ENCODE measurements at places on chromosomes 11 and 22.

- DNase-seq: no peak
Observed at GRCh38 chr11:58466293-58466692, 24.3 kb upstream of the OR5B12 start.

- no peak for DNase-seq
Observed at GRCh38 chr22:43897751-43898261, 6.0 kb upstream of the PNPLA5 start.

DNA sequence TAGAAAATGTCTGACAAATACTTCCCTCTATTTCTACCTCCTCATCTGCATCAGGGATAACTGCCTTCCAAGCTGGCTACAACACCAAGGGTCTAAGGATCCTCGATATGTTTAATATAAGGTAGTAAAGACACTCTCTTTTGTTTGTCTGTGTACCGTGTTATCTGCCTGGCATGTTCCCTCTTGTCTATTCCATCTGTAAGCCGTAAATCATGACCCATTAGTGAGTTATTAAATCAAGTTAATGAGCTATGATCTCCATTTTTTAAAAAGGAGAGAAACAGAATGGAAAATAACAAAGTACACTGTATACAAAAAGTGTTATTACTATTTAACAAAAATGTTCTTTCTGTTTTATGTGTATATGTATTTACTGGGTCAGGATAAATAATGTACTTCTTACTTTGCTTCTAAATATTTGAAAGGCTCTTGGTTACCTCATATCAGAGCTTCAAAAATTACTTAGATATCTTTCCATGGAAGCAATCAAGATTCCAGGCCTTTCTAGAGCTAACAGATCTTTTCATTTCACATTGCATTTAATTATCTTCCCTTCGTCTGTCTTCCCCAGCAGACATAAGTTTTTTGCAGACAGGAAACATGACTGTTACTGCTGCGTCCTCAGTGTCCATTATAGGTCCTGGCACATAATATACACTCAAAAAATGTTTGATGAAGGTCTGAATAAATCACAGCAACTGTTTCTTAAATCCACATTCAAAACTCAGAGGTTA lies 342.6 kb upstream of the CCDC90B start:
- DNase-seq: no peak

GRCh38 chr22:44530569-44530968 lies 32.5 kb upstream of the RTL6 start:
- no peak for DNase-seq

GRCh38 chr11:64534391-64534801 lies 56.6 kb upstream of the SLC22A12 start:
- peak; percentile 48 for DNase-seq

DNA sequence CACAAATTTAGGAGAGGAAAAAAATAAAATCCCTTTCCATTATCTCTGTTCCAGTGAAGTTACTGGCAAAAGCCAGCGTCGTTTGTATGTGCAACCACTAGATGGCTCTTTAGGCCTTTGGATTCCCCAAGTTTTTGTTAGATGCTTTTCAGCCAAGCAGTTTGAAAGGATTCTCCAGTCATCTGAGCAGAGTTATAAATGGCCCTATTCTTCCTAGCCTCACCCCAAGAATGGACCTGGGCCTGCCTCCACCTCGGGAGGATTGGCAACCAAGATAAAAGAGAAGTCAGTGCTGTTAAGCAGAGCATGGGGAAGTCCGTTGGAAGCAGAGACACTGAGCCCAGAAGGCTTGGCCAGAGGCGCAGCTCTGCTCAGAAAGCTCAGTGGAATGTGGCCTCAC lies 15.4 kb downstream of the FAM181B start:
- no peak for DNase-seq

- DNase-seq: no peak
Observed at GRCh38 chr22:18152519-18152918, 2.5 kb downstream of the USP18 start.

DNA sequence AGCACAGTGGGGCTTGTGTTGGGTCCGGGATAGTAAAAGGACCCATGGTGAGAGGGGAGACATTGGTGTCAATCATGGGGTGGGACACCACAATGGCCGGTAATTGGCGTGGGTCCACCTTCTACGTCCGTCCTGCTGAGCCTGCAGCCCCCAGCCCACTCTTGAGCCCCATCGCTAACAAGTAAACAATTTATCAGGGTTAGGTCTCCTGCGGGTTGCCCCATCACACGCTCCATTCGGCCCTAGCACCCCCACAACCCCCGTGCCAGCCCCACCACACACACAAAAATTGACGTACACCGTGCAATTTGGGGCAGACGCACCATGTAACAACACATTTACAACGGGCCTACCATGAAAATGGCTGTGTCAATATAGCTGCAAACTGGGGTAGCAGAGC lies 86.5 kb upstream of the HTATIP2 start:
- no peak for DNase-seq
